ENCODE measurements at places on chromosomes 11 and 22.
A peak's percentile ranks its signal among the peaks of the same experiment; 100 is the strongest.

DNA sequence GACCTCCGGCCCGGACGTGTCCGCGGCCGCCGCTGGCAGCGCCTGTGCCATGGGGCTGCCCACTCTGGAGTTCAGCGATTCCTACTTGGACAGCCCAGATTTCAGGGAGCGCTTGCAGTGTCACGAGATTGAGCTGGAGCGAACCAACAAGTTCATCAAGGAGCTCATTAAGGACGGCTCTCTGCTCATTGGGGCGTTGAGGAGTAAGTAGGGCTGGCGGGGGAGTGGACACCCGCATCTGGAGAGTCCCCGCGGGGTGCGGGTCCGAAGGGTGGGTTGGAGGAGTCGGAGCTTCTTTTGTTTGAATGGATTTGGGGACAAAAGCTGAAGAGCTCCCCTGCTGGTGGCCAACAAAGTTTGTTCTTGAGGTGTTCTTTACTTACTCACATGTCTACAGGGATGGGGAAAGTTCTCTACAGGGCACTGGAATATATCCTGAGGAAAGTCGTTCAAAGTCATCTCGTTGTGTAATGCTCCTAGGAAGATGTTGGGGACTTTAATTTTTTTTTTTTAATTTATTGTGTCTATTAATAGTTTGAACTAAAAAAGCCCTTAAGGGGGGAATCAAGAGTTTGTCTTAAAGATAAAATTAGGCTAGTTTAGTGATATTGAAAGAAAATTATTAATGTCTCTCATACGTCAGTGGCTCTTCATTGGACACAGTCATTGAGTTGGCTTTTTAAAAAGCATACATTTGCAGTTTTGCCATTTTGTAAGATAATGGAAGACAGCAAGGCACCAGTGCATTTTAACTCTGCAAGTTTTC lies 725 bp downstream of the ARHGAP42 start:
- DNase-seq: peak; percentile 76

GRCh38 chr11:103491777-103492176 lies 382.6 kb downstream of the DYNC2H1 start:
- DNase-seq: no peak

DNA sequence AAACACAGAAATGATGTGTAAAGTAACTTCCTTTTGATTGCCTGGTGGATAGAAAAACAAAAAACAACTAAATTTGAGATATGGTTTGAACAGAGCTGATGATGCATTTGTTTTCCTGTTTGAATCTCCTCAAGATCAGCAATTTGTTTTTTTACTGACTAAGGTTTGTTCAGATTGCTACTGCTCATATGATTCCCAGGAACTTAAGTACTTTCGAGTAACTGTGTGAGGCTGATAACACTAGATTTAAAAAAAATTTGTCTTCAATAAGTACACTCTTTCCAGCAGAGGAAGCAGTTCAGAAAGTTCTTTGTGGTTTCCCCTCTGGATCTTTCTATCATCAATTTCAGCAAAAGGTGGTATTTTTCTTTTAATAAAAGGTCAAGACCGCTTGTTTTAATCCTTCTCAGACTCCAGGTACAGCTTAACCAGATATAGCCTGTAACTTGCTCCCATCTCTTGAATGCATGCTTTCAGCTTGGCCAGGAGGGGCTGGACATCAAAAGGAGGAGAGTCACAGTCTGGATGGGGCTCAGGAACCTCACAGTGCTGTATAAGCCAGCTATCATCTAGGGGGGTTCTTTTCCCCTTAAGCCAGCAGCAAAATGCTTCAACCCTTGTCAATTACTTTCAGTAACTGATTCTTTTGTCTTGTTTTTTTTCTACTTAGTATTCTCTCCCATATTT lies 12.3 kb upstream of the MS4A6E start:
- DNase-seq: no peak

DNA sequence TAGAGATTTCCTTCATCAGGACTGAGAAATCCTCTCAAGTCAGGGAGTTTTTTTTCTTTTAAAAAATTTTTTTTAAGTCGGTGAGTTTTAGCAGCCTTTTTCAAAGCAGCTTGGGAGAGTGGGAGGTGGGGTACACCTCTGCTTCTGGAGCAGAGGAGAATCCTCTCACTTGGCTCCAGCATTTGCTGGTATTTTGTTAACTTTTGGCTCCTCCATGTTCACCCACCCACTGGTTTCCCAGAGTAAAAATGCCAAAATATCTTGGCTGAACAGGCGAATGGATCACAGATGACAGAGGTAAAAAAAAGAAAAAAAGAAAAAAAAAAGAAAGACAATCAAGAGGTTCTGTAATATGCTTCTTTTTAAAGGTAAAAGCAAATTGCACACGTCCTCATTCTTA lies 68.0 kb downstream of the GAB2 start:
- no peak for DNase-seq

- no peak for DNase-seq
Observed at GRCh38 chr11:17415523-17416104, 27.2 kb upstream of the KCNJ11 start.
